ENCODE measurements at places on chromosomes 16 and 17. TPM values are rescaled to one million over a fixed set of nuclear protein-coding genes. Genes with fewer than 3 reads are reported as not detected.

- peak overlapping the region; percentile 58 for H3K27ac ChIP-seq
- no peak for DNase-seq
- peaks cover 80% of the 10 kb centered on the region for H3K4me1 ChIP-seq
- peaks cover 11% of the 10 kb centered on the region for H3K36me3 ChIP-seq
- peaks cover 94% of the 10 kb centered on the region for H3K27me3 ChIP-seq
Measured at GRCh38 chr17:77785312-77785905, 173.1 kb upstream of the TNRC6C start.

DNA sequence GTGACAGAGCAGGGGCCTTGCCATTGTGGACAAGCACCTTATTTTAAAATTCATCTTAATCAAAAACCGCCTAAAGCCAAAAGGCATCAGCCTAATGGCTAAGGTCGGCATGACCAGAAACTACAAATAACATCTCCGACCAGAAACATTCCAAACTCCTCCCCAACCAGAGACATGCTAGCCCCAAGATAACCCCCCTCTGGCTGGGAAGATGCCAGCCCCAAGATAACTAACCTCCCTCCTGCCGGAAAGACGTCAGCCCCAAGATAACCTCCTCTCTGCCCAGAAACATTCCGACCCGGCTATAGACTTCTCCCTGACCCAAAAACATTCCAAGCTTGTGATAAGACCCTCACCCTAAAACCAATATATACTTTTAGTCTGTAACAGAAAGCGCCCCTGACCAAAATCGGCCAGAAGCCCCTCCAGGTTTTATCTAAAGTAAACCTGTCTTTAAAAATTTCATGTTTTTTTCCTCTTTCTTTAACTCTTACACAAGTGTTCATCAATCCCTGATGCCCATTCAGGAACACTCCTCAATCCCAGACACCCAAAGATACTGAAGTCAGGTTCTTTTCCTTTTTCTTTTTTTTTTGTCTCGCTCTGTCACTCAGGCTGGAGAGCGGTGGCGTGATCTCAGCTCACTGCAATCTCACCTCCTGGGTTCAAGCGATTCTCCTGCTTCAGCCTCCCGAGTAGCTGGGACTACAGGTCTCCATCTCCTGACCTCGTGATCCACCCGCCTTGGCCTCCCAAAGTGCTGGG is 32.7 kb downstream of the TLE7 start:
- H3K36me3 ChIP-seq: peaks cover 7% of the 10 kb centered on the region
- H3K27ac ChIP-seq: no peak overlapping the region
- peaks cover 12% of the 10 kb centered on the region for H3K27me3 ChIP-seq
- no peak for DNase-seq
- no peak overlapping the region for H3K4me3 ChIP-seq

GRCh38 chr17:67376415-67376736 is 705 bp upstream of the PITPNC1 start:
- no peak for DNase-seq
- H3K4me1 ChIP-seq: peaks cover 35% of the 10 kb centered on the region
- peak overlapping the region; percentile 81 for H3K4me3 ChIP-seq
- peaks cover 11% of the 10 kb centered on the region for H3K36me3 ChIP-seq
- H3K27ac ChIP-seq: peak overlapping the region; percentile 96

GRCh38 chr17:50234581-50234980 is 33.1 kb upstream of the COL1A1 start:
- peaks cover 2% of the 10 kb centered on the region for H3K36me3 ChIP-seq
- H3K4me1 ChIP-seq: no peaks in the 10 kb centered on the region
- no peak overlapping the region for H3K4me3 ChIP-seq
- DNase-seq: no peak

- no peaks in the 10 kb centered on the region for H3K36me3 ChIP-seq
- peak overlapping the region; percentile 93 for H3K4me3 ChIP-seq
- DNase-seq: no peak
Measured at GRCh38 chr17:8746501-8747236, 2.0 kb upstream of the CCDC42 start.

DNA sequence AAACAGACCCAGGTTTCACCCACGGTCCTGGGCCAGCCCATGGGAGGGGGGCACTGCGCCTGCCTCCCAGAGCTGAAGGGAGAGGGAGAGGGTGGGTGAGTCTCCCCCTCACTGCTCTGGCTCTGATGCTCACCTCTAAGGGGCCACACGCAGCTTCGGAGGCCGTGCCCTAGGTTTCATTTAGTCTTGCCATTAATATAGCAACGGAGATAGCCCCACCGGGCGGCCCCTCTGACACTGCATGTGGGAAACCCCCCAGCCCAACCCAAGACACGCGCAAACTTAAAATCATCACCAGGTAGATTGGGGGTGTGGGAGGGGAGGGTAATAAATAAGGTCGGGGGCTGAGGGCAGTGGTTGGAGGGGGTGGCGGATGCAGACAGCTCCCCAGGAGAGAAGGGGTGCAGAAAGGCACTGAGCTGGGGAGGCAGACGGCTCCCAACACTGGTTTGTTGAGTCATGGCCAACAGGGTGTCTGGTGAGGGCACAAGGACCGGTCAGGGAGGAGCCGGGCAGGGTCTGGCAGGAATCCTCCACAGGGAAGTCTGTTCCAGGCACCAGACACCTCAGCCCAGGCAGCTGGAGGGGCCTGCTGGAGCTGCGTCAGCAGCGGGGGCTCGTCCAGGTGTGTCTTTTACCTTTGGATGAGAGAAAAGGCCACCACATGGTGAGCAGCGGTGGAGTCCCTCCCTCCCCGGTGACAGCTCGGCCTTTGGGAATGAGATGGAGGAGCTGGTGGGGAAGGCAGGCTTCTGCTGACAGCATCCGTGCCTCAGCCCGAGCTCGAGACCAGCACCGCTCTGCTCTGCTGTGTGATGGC is 32.0 kb upstream of the DOC2B start:
- peak; percentile 7 for DNase-seq
- H3K27ac ChIP-seq: no peak overlapping the region
- no peak overlapping the region for H3K4me3 ChIP-seq
- H3K4me1 ChIP-seq: no peaks in the 10 kb centered on the region

- H3K36me3 ChIP-seq: no peaks in the 10 kb centered on the region
- peak; percentile 66 for DNase-seq
- H3K4me3 ChIP-seq: no peak overlapping the region
- H3K27me3 ChIP-seq: no peaks in the 10 kb centered on the region
- H3K4me1 ChIP-seq: peaks cover 80% of the 10 kb centered on the region
Measured at GRCh38 chr17:57553991-57554825, 190.9 kb downstream of the CCDC182 start.

GRCh38 chr16:49543631-49543946 is 170.0 kb downstream of the C16orf78 start:
- H3K27ac ChIP-seq: no peak overlapping the region
- no peaks in the 10 kb centered on the region for H3K27me3 ChIP-seq
- H3K4me3 ChIP-seq: no peak overlapping the region
- no peak for DNase-seq

OR1A1 gene
- total RNA-seq: not detected

DNA sequence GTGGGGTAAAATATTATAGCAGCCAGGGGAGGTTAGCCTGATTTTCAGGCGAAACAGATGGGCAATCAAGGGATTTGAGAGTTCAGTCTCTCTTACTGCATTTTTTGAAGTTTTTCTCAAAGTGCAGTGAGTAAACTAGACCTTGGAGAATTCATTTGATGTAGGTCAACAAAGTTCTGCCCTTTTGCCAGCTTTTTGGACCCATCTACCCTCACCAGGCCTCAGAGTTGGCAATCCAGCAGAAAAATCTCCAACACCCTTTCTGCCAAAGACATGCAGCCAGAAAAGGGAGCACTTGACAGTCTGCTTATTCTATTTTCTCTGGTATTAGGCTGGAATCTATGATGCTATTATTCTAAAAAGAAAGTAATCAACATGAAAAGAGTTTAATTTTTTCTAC is 162.2 kb upstream of the TOM1L1 start:
- no peak for DNase-seq
- peaks cover 29% of the 10 kb centered on the region for H3K36me3 ChIP-seq
- no peak overlapping the region for H3K4me3 ChIP-seq
- no peaks in the 10 kb centered on the region for H3K4me1 ChIP-seq
- peaks cover 4% of the 10 kb centered on the region for H3K27me3 ChIP-seq
- no peak overlapping the region for H3K27ac ChIP-seq

GRCh38 chr17:33948309-33948708 is 306.8 kb upstream of the CCL2 start:
- no peaks in the 10 kb centered on the region for H3K27me3 ChIP-seq
- H3K4me1 ChIP-seq: peaks cover 2% of the 10 kb centered on the region
- H3K27ac ChIP-seq: no peak overlapping the region
- H3K4me3 ChIP-seq: no peak overlapping the region

DNA sequence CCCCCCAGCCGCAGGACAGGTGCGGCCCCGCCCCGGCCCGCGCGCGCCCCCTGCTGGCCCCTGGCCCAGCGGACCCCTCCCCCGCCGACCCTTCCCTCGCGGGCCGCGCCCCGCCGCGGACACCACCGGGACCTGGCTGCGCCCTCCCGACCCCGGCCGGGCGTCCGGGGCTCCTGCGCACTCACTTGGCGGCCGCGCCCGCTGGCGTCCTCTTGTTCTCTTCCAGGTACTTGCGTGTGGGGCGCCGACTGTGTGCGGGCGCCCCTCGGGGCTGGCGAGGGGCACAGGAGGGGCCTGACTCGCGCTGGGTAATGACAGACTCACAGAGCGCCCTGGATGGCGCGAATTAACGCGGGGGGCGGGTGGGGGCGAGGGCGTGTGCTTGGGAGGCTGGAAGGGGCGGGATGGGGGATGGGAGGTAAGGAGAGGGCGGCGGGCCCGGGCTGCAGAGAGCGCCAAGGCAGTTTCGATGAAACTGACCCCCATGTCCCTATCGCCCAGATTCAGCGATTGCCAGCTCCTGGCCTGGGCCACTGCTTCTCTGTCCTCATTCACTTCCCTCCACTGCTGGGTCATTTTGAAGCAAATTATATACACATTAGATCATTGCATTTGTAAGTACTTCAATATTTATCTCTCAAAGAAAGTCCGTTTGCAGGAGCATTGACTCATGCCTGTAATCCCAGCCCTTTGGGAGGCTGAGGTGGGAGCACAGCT is 445 bp upstream of the DBNDD1 start:
- no peaks in the 10 kb centered on the region for H3K27me3 ChIP-seq
- H3K27ac ChIP-seq: peak overlapping the region; percentile 97
- H3K4me1 ChIP-seq: peaks cover 34% of the 10 kb centered on the region
- H3K36me3 ChIP-seq: peaks cover 11% of the 10 kb centered on the region
- H3K4me3 ChIP-seq: peak overlapping the region; percentile 82

DNA sequence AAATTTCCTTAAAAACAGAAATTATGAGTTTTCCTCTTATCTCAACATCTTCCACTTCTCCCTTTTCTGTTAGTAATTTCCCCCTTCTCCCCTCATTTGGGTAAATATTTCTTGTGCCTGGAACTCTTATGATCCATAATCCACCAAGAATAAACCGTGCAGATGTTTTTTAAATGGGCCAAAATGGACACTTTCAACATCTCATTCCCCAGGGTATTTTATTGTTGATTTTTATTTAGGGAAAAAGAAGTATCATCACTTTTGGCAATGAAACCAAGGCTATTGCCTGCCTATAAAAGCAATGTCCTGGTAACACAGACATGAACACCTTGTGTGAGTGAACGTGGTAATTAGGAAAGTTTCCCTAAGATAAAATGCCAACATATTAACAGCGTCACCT is 54.6 kb downstream of the IRX6 start:
- DNase-seq: no peak
- H3K27me3 ChIP-seq: no peaks in the 10 kb centered on the region
- H3K4me1 ChIP-seq: peaks cover 4% of the 10 kb centered on the region
- no peak overlapping the region for H3K4me3 ChIP-seq
- no peak overlapping the region for H3K27ac ChIP-seq
- H3K36me3 ChIP-seq: no peaks in the 10 kb centered on the region

ANKRD40CL gene
- total RNA-seq: not detected

CCL17 gene
- total RNA-seq: not detected

DNA sequence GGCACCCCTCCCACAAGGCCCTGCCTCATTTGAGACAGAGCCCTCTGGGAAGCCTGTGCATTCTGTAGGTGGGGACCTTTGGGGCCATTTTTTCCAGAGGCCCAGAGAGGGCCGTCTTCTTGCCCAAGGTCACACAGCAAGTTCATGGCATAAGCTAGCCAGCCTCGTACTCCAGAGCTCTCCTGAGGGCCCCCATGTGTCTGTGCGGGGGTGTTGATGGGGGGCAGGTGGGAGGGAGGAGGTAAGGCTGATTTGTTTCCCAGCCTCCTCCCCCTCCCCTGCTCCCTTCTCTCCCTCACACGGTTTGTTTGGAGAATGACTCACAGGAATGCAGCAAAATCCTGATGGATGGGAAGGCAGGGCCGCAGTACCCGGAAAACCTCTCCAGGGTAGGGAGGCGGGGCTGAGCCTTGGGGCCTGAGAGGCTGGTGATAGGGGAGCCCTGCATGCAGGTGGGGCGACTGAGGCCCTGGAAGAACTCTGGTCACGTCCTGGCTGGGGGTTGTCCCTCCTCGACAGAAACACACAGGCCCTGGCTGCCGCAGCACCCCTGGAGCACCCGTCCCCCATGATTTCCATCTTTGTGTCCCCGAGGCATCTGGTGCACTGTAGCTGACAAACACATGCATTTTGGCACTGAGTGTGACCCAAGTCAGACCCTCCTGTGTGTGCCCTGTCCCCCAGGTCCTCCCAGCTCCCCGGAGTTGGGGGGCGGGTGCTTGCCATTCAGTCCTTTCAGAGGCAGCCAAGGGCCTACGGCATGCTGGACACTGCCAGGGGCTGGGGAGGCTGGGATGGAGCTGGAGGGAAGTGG is 29.7 kb downstream of the RAI1 start:
- DNase-seq: peak; percentile 78
- peaks cover 74% of the 10 kb centered on the region for H3K27me3 ChIP-seq
- H3K4me3 ChIP-seq: no peak overlapping the region
- H3K36me3 ChIP-seq: no peaks in the 10 kb centered on the region
- peaks cover 42% of the 10 kb centered on the region for H3K4me1 ChIP-seq
- no peak overlapping the region for H3K27ac ChIP-seq

RUSF1 gene
- total RNA-seq: 39.4 TPM

VKORC1 gene
- total RNA-seq: 110 TPM

GRCh38 chr17:39628655-39629493 is 2.1 kb downstream of the PPP1R1B start:
- no peaks in the 10 kb centered on the region for H3K36me3 ChIP-seq
- peaks cover 80% of the 10 kb centered on the region for H3K4me1 ChIP-seq
- no peak for DNase-seq
- H3K27me3 ChIP-seq: peaks cover 41% of the 10 kb centered on the region
- H3K4me3 ChIP-seq: peak overlapping the region; percentile 9

GRCh38 chr16:89904606-89905510 is 13.8 kb upstream of the MC1R start:
- H3K4me1 ChIP-seq: no peaks in the 10 kb centered on the region
- DNase-seq: no peak
- H3K4me3 ChIP-seq: no peak overlapping the region

DNA sequence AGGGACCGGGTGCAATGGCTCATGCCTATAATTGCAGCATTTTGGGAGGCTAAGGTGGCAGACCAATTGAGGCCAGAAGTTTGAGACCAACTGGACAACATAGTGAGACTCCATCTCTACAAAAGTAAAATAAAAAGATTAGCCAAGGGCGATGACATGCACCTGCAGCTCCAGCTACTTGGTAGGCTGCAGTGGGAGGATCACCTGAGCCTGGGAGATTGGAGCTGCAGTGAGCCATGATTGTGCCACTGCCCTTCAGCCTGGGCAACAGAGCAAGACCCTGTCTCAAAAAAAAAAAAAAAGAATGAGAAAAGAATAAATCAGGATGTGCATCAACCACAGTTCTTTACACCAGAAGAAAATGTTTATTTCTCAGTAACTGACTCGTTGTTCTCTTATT is 76.0 kb downstream of the CACNG3 start:
- no peaks in the 10 kb centered on the region for H3K27me3 ChIP-seq
- no peak overlapping the region for H3K4me3 ChIP-seq
- no peaks in the 10 kb centered on the region for H3K4me1 ChIP-seq
- DNase-seq: no peak

All from WTC11 (cell line).